CD4-positive, alpha-beta T cell treated with Interleukin-1 beta for 1 hour (primary cell): ENCODE measurements at places on chromosomes 12 and 14.

DNA sequence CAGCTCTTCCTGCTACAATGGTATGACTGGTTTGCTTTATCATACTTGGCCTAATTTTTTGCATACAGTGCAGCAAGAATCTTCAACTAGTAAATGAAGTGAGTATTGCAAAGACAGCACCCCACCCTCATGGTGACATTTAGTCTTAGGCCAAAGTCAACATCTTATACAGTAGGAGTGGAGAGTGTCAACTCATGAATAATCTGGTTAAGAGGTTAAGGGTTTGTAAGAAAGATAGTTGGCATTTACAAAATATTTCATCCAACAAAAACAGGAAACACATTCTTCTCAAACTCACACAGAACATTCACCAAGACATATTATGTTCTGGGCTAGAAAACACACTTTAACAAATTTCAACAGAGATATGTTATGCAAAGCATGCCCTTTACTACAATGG, 2.2 kb upstream of the OAS1 start:
- DNase-seq = no peak

DNA sequence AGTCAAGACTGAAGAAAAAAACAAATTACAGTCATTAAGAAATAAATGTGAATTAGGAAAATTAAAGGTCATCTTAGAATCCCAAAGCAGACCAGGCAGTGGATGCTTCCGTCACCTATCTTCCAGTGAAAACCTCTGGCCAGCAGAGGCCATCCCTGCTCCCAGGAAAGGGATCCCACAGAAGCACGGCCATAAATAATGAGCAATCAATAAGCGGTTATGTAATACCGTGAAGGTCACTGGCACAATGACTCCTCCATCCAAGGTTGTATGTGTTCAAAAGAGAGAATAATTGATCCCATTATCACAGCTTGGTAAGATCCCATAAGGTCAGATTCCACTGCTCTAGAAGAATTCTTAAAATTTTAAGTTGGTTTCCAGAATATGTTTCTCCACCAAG, 85.7 kb downstream of the PPP2R5E start:
- no peak for DNase-seq

DNA sequence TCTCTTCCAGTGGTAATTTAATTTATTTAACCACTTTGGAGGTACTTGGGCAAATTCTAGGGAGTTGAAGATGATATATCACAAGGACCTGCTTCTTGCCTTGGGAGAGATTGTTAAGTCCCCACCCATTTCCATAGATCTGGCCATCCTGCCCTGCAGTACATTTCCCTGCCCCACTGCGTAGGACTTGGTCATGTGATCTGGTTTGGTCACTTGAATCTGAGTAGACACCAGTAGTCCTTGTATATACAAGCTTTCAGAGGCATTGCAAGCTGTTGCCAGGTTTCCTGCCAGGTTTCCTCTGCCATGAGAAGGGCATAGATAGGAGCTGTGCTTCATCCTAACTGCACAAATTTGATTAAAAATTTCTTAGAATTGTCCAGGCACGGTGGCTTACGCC, 200.0 kb downstream of the ADAMTS20 start:
- no peak for DNase-seq

DNA sequence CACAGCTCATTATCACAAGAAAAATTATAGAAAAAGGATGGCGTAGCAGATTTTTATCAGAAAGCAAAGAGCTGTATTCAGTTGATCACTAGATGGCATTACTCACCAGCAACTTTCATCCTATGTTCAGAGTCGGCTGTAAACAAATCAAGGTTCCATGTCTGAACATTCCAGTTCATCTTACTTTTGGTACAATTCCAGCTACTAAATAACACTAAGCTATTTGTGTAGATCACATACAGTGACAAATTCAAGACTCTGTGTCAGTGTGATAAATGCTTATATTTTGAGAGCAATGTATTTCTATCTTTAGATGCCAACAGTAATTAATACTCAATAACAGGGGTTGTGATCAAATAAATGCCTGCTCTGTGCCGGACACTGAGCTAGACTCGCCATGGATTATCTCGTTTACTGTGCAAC, 30.1 kb downstream of the NRDE2 start:
- DNase-seq = peak; percentile 26

- no peak for DNase-seq
Measured at GRCh38 chr14:103558071-103558882, 4.2 kb downstream of the BAG5 start.

GRCh38 chr12:39389399-39390150, 53.3 kb downstream of the KIF21A start:
- DNase-seq = no peak

DNA sequence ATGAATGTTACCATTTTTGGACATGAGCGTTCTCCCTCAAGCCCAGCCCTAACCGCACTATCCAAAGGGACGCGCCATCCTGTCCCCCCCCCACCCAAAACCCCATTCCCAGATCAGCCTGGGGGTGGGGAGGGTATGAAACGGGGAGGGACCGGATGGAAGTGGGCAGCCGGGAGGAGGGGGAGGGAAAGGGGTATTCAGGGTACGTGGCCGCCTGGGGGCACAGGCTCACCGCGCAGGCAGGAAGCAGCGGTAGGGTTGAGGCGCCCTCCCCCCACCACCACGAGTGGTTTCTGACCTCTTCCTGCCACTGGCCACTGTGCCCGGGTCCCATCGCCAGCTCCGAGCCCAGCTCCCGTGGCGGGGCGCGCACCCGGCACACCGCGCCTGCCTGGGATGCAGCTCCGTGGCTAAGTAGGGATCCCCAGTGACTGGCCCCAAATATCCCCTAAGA, 1.4 kb downstream of the ACTN1 start:
- DNase-seq = peak; percentile 51

DNA sequence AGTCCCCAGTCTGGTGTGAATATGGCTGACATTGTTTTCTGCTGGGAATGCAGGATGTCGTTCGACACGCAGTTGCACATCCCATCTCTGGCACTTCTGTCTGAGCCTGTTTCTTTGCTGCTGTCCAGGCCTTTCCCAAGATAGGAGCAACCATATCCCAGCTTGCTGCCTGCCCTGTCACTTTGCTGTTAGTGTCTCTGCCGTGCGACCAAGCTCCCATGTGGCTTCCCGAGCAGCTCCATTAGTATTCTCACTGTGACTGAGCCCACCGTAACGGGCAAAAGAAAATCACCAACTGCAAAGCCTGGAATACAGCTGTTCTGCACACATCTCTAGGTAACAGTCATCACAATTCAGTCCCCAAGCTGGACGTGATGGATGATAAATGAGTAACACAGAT, 66.0 kb upstream of the CPSF6 start:
- DNase-seq = no peak

GRCh38 chr12:122072031-122072970, 6.3 kb upstream of the MLXIP start:
- DNase-seq = no peak

GRCh38 chr14:89549381-89550125, 132.5 kb upstream of the FOXN3 start:
- DNase-seq = no peak

DNA sequence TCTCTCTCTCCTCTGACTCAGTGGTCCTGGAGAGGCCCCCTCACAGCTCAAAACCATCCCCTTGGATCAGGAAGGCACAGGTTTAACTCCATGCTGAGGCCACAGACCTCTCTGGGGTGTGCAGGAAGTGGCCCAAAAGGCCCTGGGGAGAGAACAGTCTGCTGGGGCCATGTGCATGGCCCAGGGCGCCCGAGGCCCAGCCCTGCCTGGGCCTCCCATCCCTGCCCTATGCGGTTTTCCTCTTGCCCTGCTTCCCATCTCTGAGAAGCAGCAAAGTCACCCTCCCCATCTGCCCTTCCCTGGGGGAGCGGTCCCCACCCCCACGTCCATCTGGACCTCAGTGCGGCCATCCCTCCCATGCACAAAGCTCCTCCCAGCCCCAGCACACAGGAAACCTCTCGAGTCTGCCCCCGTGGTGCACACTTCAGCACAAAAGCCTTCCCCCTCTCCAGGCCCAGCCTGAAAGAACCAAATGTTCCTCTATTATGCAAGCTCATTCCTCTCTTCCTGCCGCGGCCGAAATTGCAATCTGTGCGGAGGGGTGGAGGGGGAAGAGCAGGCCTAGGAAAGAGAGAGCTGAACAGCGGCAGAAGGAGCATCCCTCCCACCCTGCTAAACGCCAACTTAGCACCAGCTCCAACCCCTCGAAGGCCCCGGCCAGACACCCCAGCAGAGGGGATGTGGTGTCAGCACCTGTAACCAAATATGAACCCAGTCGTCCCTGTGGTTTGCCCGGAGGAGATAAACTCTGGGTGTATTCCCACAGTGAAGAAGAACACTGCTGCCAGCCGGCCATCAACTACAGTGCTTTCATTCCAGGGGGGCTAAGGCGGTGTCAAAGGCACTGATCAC, 108.5 kb downstream of the SCARB1 start:
- peak; percentile 14 for DNase-seq

DNA sequence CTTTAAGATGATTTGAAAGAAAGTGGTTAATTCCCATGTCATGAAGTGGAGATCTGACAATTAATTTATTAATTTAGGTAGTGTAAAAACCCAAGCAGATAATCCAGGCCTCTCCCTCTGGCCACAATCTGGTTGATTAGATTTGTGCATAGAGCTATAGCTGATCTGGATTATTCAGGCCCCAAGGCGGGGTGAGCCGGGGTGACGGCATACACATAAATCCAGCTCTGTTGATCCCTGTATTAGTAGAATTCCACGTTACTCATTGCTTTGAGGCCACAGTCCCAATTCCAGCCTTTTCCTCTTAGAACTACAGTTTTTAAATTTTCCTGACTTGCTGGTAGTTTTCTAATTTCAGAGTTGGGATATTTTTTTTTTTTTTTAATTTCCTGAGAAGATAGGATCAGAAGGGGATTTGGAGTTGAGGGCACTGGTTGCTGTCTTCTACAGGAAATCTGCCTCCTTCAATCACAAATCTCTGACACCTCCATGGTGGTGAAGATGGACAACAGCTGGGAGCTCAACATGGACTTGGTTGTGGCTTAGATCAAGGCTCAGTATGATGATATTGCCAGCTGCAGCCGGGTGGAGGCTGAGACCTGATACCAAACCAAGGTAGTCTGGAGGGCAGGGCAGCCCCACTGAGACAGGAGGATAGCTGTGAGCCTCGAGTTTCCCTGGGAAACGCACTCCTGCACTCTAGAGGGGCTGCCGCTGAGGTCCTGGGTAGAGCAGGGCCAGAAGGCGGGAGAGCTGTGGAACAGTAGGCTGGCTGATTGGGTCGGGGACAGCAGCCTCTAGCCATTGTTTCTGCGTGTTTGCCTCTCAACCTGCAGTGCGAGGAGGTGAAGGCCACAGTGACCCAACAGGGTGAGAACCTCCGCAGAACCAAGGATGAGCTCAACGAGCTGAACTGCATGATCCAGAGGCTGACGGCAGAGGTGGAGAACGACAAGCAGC, 19.4 kb downstream of the KRT85 start:
- DNase-seq = no peak
